ENCODE measurements at places on chromosomes 2 and 18. TPM values are rescaled to one million over a fixed set of nuclear protein-coding genes. Genes with fewer than 3 reads are reported as not detected.

The HOXD12 gene
- total RNA-seq: 0.23 TPM

The PIEZO2 gene
- total RNA-seq: 31.1 TPM

The CCDC74B gene
- 10.6 TPM for total RNA-seq

The MYCN gene
- 25.7 TPM for total RNA-seq

The TSPYL6 gene
- total RNA-seq: not detected

The NEU4 gene
- total RNA-seq: 0.99 TPM

The CD302 gene
- total RNA-seq: 19.2 TPM

The ABHD1 gene
- total RNA-seq: 0.47 TPM

The TANC1 gene
- total RNA-seq: 87.3 TPM

Data from metanephros (tissue), 2 donors.